ENCODE measurements at places on chromosomes 12 and 14. TPM values are rescaled to one million over a fixed set of nuclear protein-coding genes. Genes with fewer than 3 reads are reported as not detected.

DNA sequence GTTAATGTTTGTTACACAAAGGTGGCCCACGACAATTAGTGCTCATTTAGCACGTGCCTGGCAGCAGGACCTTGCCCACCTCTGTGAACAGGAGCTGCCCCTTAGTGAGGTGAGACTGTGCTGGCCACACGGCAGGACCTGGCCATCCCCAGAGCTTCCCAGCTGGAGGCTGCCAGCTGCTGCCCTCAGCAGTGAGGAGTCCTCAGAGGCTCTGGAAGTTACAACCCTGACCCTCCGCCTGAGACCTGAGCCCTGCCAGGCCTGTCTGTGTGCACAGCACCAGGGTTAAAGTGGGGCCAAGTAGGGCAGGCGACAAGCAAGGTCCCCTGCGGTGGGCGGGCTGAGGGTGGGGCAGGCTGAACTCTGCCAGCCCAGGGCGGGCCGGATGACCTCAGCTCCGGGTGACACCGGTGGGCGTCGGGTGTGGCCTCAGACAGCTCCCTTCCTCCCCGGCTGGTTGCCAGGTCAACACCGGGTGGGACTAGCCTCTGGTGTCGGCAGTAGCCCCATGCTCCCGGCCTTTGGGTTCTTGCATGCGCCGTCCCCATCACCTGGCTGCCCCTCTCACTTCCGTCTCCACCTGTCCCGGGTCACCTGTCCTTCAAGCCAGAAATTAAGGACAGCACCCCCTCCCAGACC lies 9.2 kb upstream of the LBHD2 start:
- DNase-seq = no peak

DNA sequence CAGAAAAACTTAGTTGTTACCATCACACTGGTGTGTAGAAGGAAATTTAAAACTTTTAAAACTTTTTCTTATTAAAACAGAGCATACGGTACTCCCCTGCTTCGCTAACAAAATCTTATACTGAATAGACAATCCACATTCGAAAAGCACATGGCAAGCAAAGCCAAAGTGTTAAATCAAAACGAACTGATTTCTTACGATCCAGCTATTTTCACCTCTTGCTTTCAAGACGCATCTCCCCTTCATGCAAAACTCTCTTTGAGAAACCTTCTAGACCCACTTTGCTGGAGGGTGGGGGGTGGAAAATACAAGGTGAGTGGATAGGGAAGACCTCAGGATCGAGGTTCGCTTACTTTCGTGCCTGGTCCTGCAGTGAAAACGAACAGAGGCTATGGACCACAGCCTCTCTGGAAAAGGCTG lies 328 bp downstream of the INTS13 start:
- no peak for DNase-seq

DNA sequence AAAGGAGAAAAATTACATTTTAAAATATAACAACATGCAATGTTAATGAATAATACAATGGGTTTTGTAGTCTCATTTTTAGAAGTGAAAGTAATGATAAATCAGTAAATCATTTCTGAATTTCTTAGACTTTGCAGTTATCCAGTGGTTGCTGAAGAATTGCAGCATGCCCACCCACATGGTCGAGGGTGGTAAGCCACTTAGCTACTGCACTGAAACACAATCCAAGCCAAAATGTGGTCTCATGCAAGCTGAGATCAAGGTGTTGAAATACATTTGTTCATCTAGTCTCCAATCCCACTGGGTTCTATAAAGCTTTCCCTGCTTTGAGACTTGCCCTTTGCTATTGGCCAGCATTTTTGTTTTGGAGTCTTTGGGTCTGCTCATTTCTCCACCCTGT lies 247.9 kb downstream of the NELL2 start:
- no peak for DNase-seq

- DNase-seq = no peak
These were observed 200.6 kb downstream of the ANO4 start for GRCh38 chr12:100995201-100995600.

USP44 gene
- polyA plus RNA-seq = 2.6 TPM

LRTM2 gene
- polyA plus RNA-seq = 0.35 TPM

NEMP1 gene
- 24.4 TPM for polyA plus RNA-seq

GRCh38 chr14:30195941-30196340 lies 268.3 kb upstream of the PRKD1 start:
- DNase-seq = no peak

CATSPERB gene
- polyA plus RNA-seq = 0.29 TPM

GALNT4 gene
- polyA plus RNA-seq = 8.0 TPM

- no peak for DNase-seq
These were observed 1524.7 kb upstream of the TMEM132C start for GRCh38 chr12:126742241-126742641.

DNA sequence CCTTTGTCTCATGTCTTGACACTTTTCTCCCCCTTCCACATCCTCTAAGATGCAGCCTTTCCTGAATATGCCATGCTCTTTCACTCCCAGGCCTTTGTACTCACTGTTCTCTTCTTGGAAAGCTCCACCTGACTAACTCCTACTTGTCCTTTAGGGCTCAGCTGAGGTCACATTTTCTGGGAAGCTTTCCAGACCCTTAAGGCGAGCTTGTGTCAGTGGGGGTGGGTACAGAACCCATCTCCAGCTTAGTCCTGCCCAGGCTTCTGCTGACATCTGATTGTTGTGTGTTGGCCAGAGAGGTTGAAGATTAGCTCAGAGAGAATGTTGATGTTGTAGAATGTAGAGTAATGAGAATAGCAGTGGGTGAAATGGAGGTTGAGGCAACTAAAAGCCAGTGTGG lies 2.9 kb upstream of the TSFM start:
- DNase-seq = no peak

RNASE13 gene
- 0.95 TPM for polyA plus RNA-seq

GRCh38 chr14:36781897-36782296 lies 120.2 kb downstream of the PAX9 start:
- no peak for DNase-seq

GRCh38 chr12:120940006-120940405 lies 35.8 kb upstream of the SPPL3 start:
- DNase-seq = no peak

ASPG gene
- 11.1 TPM for polyA plus RNA-seq

DNA sequence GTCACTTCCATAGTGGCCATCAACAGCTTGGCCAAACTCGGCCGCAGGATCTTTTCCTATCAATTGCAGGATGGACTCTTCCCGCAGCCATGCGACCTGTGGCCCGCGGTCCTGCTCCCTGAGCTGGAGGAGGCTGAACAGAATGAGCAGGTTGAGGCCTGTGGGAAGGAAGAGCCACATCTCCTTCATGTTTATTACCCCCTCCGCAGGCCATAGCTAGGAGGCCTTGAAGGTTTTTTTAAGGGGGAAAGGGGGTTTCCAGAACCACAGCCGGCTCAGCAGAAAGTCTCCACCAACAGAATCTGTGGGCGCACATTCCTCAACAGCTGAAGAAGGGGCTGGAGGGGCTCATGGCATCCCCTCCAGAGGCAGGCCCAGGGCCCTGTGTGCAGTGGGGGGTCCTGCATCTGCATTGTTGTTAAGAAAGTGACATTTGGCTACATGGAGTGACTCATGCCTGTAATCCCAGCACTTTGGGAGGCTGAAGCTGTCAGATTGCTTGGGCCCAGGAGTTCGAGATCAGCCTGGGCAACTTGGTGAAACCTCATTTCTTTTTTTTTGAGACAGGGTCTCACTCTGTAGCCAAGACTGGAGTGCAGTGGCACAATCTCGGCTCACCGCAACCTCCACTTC lies 25.2 kb upstream of the PPP1R13B start:
- DNase-seq = no peak

TPH2 gene
- polyA plus RNA-seq = 0.22 TPM

KLHL33 gene
- polyA plus RNA-seq = 0.71 TPM

- no peak for DNase-seq
These were observed 51.2 kb downstream of the ATF7IP start for GRCh38 chr12:14416658-14417057.

CCDC196 gene
- polyA plus RNA-seq = not detected

NPFF gene
- polyA plus RNA-seq = not detected

DNA sequence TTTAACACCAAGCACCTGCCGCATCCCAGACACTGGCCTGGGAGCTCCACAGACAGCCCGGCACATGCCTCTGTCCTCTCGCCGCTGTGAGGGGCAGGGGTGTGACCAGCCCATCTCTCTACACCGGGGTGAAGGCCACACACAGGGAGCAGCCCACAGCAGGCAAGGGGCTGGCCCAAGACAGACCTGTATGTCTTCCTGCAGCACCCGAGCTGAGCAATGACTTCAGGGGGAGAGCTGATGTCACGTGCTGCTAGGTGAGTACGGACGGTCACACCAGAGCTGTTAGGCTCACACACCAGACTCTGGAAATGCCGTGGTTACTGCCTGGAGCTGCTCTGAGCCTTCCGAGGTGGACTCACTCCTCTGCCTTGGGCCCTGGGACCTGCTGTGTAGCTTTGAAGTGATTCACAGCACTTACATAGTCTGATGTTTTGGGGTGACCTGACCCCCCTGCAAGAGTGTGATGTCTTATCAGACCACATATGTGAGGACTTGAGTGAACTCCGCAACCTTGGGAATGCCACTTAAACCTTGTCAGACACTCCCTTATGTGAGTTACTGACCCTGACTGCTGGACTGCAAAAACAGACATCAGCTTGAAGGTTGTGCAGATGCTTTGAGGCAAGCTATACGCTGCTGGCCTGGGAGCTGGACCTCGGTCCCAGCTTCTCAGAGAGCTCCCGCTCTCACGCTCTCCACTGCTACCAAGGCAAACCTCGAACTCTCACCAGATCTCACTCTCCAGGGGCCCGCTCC lies 1.8 kb downstream of the XRCC3 start:
- no peak for DNase-seq

All from left renal pelvis (tissue), 4 donors.